ENCODE measurements at places on chromosomes 5 and 9.

GRCh38 chr5:5116956-5117355 is 23.2 kb upstream of the ADAMTS16 start:
- DNase-seq, result no peak

DNA sequence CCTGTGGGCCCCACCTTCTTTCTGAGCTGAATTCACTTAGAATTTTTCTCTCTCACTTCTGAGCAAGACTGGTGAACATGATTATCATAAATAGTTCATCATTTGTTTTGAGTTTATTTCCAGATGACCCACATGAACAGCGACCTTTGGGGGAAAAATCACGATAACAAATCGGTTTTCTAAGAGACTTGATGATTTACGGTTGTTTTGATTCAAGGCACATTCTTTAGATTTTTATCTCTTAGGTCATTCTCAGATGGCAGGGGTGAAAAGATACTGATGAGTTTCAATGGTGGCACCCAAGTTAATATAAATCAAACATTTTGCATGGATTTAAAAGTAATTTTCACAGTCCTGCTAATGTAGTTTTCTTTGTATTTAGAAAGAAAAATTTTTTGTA is 95.1 kb downstream of the DMXL1 start:
- DNase-seq, result no peak

DNA sequence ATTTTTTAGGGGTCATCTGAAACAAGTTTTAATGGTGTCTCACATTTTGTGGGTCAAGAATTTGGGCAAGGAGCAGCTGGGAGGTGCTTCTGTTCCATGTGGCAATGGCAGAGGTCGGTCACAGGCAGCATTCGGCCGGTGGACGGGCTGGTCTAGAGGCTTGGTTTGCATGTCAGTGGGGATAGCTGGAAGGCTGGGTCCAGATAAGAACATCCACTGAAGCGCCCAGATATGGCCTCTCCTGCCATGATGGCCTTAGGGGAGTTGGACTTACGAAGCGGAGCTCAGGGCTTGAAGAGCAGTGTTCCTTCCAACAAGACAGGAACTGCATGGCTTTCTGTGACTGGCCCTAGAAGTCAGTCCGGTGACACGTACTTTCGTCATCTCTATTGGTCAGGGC is 30.3 kb downstream of the LHFPL2 start:
- no peak for DNase-seq

GRCh38 chr5:27216367-27216950 is 178.1 kb upstream of the CDH9 start:
- no peak for DNase-seq

DNA sequence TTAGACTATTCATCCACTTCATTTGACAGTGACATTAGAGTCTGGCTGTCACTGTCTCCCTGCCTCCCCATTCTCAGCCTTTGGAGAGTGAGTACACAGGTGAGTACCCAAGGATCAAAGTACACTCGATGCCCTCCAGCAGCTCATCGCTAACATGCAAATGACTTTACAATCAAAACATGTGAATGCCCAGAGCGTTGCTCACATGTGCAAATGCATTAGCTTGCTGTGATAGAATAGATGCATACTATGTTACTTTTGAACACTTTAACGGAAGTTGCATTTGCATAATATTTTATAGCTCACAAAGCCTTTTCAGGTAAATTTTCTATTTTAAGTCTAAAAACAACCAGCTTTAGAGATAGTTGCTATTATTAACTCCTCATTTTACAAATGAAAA is 107.6 kb downstream of the SYK start:
- no peak for DNase-seq

DNA sequence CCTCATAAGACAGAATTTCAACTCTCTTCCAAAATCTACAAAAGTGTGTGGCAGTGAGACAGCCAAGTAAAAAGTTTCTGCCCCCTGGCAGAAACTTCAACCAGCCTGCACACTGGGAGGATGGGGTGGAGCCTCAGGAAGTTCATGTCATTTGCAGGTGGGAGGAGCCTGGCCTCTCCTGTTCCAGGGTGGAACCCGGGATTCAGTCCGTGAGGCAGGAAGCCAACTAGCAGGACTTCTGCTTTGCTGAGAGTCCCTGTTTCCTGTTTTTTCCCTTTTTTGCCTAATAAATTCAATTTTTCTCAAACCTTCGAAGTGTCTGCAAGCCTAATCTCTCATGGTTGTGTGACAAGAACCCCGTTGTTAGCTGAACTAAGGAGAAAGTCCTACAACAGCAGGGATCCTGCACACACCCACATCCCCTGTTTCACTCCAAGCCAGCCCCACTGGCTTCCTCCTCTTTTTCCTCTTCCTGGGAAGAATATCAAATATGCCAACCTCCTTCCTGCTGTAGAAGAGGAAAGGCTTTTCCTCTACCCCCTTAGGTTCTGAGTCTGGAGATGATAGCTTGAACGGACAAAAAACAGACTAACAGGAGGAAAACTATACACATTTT is 69.3 kb downstream of the ALDH7A1 start:
- DNase-seq, result no peak
